Tibial artery (tissue), 4 donors: ENCODE measurements at places on chromosomes 12 and 14.

GRCh38 chr14:93026339-93026738, 89.4 kb downstream of the ITPK1 start:
- H3K4me1 ChIP-seq = no peaks in the 10 kb centered on the region
- no peak for DNase-seq
- no peaks in the 10 kb centered on the region for H3K27me3 ChIP-seq
- no peak overlapping the region for H3K27ac ChIP-seq
- no peak overlapping the region for H3K4me3 ChIP-seq

DNA sequence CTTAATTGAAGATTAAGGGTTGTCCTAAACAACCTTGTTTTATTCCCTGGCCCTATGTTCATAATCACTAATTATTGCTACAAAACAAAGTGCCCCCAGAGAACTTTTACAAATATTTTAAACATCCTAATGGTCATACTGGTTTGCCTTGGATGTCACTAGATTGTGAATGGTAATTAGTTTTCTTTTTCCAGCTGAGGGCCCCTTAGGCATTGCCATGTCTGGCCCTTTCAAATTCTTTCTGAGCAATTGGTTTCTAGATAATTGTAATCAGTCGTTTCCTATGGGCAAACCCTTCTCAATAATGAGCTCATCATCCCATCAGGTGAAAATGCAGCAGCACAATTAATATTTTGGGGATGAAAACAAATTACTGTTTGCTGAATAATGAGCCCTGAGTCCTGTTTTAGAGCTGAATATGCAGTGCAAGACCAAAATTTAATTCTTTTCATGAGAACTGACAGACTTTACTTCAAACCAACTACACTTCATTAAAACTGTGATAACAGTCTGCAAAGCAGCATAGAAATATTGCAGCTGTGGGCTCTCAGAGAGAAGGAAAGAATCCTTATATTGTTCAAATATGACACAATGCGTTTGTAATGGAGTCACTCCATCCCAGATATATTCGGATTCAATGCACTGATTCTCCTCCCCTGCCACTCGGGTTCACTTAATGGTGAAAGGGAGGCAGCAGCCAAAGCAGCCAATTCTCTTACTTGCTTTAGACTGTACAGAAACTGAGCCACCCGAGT, 67.7 kb upstream of the ARHGAP5 start:
- no peak overlapping the region for H3K27ac ChIP-seq
- no peaks in the 10 kb centered on the region for H3K36me3 ChIP-seq
- no peaks in the 10 kb centered on the region for H3K4me1 ChIP-seq
- no peaks in the 10 kb centered on the region for H3K27me3 ChIP-seq

DNA sequence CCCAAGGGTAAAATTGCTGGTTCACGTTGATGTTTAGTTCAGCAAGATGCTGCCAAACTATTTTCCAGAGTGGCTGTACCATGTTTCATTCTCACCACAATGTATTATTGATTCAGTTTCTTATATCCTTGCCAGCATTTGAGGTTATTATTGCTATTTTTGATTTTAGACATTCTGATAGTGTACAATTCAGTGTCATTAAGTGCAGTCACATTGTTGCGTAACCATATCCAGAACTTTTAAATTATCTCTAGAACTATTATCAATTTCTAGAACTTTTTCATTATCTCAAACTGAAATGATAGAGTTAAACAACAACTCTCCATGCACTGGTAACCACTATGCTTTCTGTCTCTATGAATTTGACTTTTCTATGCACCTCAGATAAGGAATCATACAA, 10.7 kb upstream of the TBC1D15 start:
- no peak overlapping the region for H3K27ac ChIP-seq
- no peak for DNase-seq
- no peak overlapping the region for H3K4me3 ChIP-seq
- no peaks in the 10 kb centered on the region for H3K27me3 ChIP-seq
- H3K4me1 ChIP-seq = no peaks in the 10 kb centered on the region

DNA sequence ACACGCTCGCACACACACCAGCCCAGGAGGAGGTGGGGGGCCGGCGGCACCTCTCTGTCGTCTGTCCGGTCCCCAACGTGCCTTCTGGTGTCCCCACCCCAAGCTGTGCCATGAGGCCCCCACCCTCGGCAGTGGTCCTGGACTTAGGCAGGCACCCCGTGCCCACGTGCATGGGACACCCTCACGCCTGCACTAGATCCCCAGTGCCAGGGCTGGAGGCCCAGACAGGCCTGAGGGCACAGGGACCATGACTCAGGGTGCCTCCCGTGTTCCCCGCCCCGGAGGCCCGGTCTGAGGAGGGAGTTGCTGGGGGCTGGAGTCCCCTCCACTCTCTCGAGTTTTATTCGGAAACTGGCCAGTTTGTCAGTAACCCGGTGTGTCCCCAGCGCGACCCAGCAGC, 38.8 kb downstream of the LRCOL1 start:
- no peaks in the 10 kb centered on the region for H3K27me3 ChIP-seq
- H3K36me3 ChIP-seq = peaks cover 5% of the 10 kb centered on the region

- peak overlapping the region; percentile 17 for H3K27ac ChIP-seq
- H3K36me3 ChIP-seq = no peaks in the 10 kb centered on the region
- no peak for DNase-seq
- no peak overlapping the region for H3K4me3 ChIP-seq
- no peaks in the 10 kb centered on the region for H3K27me3 ChIP-seq
- H3K4me1 ChIP-seq = no peaks in the 10 kb centered on the region
Observed at GRCh38 chr14:53376064-53376463, 222.9 kb upstream of the DDHD1 start.

DNA sequence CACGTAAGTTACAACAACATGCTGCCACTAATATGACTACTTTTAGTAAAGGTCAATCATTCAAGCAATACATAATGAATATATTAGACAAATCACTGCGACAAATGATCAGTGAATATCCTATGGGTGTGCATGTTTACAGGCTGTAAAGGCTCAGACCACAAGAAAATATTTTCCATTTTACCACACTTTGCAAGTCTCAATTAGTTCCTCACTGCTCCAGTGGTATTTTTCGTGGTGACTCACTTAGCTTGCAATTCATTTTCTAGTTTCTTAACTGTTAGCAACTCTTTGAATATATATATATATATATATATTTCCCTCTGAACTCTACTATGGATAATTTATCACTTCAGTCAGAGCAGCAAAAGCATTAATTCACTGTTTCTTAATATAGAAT, 96.9 kb downstream of the EML5 start:
- no peaks in the 10 kb centered on the region for H3K27me3 ChIP-seq
- no peak overlapping the region for H3K27ac ChIP-seq
- no peaks in the 10 kb centered on the region for H3K36me3 ChIP-seq
- no peak for DNase-seq
- H3K4me3 ChIP-seq = no peak overlapping the region

- H3K36me3 ChIP-seq = no peaks in the 10 kb centered on the region
- H3K27me3 ChIP-seq = no peaks in the 10 kb centered on the region
- H3K4me1 ChIP-seq = no peaks in the 10 kb centered on the region
- no peak overlapping the region for H3K4me3 ChIP-seq
- H3K27ac ChIP-seq = no peak overlapping the region
Observed at GRCh38 chr12:62625228-62625627, 158.6 kb downstream of the MON2 start.

DNA sequence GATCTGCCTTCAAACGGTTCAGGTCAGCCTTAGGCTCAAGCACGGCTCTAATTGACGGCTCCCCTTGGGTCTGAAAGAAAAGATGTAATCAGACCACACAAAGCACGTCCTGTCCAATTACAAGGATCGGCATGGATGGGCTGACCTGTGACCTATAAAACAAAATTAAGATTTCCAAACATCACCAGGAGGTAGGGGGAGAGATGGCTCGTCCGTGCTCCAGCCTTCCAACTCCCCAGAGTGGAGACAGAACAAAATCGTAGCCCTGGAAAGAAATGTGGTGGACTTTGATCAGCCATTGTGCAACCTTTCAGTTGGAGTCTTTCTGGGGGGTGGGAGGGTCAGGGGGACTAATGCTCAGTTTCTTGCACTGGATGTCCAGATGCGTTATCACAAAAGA, 226.6 kb upstream of the DIO3 start:
- no peaks in the 10 kb centered on the region for H3K4me1 ChIP-seq
- H3K36me3 ChIP-seq = no peaks in the 10 kb centered on the region
- DNase-seq = no peak
- no peak overlapping the region for H3K4me3 ChIP-seq
- no peak overlapping the region for H3K27ac ChIP-seq
- H3K27me3 ChIP-seq = no peaks in the 10 kb centered on the region

- H3K36me3 ChIP-seq = peaks cover 9% of the 10 kb centered on the region
- peak; percentile 67 for DNase-seq
- peaks cover 9% of the 10 kb centered on the region for H3K4me1 ChIP-seq
Observed at GRCh38 chr12:89350630-89351488, 1.4 kb downstream of the DUSP6 start.

- H3K4me1 ChIP-seq = peaks cover 3% of the 10 kb centered on the region
- no peaks in the 10 kb centered on the region for H3K27me3 ChIP-seq
- H3K27ac ChIP-seq = no peak overlapping the region
- H3K4me3 ChIP-seq = no peak overlapping the region
- no peaks in the 10 kb centered on the region for H3K36me3 ChIP-seq
Observed at GRCh38 chr12:14213542-14213941, 151.9 kb upstream of the ATF7IP start.

GRCh38 chr14:24874514-24875202, 175.3 kb downstream of the STXBP6 start:
- H3K27ac ChIP-seq = no peak overlapping the region
- no peak for DNase-seq
- H3K36me3 ChIP-seq = no peaks in the 10 kb centered on the region
- H3K4me1 ChIP-seq = no peaks in the 10 kb centered on the region
- H3K27me3 ChIP-seq = no peaks in the 10 kb centered on the region

DNA sequence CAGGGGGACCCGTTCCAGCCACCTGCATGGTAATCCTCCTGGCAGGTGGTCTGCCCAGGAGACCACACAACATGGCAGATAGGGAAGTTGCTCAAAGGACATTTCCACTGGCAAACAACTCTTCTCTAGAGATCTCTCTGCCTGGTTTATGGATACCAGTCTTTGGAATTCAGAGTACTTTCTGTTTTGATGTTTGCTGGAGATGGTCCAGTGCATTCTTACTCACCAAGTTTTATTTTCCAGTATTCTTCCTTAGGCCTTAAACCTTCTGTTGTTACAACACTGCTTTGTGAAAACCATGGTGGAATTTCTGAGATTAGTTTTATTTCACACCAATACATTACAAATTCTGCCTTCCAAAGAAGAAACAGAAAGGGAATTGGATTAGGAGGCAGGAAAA, 428.3 kb downstream of the FUT8 start:
- no peak for DNase-seq
- H3K36me3 ChIP-seq = no peaks in the 10 kb centered on the region
- H3K27ac ChIP-seq = no peak overlapping the region
- H3K4me1 ChIP-seq = no peaks in the 10 kb centered on the region

GRCh38 chr14:51094282-51094821, 553 bp downstream of the TRIM9 start:
- H3K4me3 ChIP-seq = peak overlapping the region; percentile 65
- peaks cover 30% of the 10 kb centered on the region for H3K4me1 ChIP-seq
- no peak for DNase-seq
- H3K36me3 ChIP-seq = no peaks in the 10 kb centered on the region

DNA sequence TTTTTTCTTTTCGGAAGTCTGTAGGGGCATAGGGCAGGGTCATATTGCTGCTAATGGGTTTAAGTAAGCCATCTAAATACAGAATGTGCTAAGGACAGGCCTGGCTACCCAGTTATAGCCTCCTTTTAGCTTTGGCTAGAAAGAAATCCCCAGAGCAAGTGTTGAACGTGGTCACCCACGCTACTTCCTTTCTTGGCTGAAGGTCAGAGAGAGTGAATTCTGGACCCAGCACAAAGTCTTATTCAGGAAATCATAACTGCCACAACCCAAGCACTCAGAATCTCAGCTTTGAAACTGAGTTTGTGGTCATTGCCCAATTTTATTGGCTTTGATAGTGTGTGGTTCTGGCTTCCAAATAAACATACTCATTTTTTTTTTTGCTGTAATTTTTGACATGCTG, 542.1 kb upstream of the ATP2B1 start:
- H3K27me3 ChIP-seq = no peaks in the 10 kb centered on the region
- peak; percentile 50 for DNase-seq
- no peak overlapping the region for H3K4me3 ChIP-seq
- H3K36me3 ChIP-seq = no peaks in the 10 kb centered on the region

- H3K27me3 ChIP-seq = no peaks in the 10 kb centered on the region
- H3K4me1 ChIP-seq = no peaks in the 10 kb centered on the region
- no peak overlapping the region for H3K27ac ChIP-seq
- no peaks in the 10 kb centered on the region for H3K36me3 ChIP-seq
Observed at GRCh38 chr12:75665216-75665615, 153.8 kb upstream of the KRR1 start.

DNA sequence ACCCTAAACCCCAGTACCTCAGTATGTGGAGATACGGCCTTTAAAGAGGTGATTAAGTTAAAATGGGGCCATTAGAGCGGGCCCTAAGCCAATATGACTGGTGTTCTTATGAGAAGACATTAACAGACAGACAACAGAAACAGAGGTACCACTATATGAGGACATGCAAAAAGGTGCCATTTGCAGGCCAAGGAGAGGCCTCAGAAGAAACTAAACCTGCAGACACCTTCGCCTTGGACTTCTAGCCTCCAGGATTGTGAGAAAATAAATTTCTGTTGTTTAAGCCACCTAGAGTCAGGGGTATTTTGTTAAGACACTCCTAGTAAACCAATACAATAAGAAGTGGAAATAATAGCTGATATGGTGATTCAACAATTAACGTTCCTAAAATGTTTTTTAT, 32.6 kb downstream of the PTPRB start:
- H3K27me3 ChIP-seq = no peaks in the 10 kb centered on the region
- H3K4me1 ChIP-seq = peaks cover 6% of the 10 kb centered on the region
- H3K4me3 ChIP-seq = no peak overlapping the region
- no peak overlapping the region for H3K27ac ChIP-seq

- no peaks in the 10 kb centered on the region for H3K4me1 ChIP-seq
- no peaks in the 10 kb centered on the region for H3K27me3 ChIP-seq
- peak; percentile 75 for DNase-seq
- no peaks in the 10 kb centered on the region for H3K36me3 ChIP-seq
- H3K27ac ChIP-seq = peak overlapping the region; percentile 19
Observed at GRCh38 chr12:26271889-26272492, 76.6 kb downstream of the SSPN start.

DNA sequence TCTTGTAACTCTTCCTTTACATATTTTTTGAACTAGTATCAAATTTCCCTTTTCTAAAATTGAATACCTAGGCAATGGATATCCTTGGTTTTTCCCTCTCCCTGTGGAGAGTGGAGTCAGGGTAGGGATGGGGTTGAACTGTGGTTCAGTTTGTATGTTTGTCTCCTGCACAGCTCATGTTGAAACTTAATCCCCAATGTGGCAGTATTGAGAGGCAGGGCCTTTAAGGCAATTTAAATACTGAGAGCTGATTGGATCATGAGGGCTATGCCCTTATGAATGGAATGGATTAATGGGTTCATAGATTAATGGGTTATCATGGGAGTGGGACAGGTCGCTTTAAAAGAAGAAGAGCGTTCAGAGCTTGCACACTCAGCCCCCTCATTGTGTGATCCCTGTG, 127.2 kb upstream of the RGS6 start:
- DNase-seq = no peak
- no peak overlapping the region for H3K27ac ChIP-seq
- H3K36me3 ChIP-seq = no peaks in the 10 kb centered on the region
- no peaks in the 10 kb centered on the region for H3K27me3 ChIP-seq
- no peaks in the 10 kb centered on the region for H3K4me1 ChIP-seq
